Upper lobe of left lung (tissue), 6 donors: ENCODE measurements at places on chromosomes 13 and 19.
A peak's percentile ranks its signal among the peaks of the same experiment; 100 is the strongest.

DNA sequence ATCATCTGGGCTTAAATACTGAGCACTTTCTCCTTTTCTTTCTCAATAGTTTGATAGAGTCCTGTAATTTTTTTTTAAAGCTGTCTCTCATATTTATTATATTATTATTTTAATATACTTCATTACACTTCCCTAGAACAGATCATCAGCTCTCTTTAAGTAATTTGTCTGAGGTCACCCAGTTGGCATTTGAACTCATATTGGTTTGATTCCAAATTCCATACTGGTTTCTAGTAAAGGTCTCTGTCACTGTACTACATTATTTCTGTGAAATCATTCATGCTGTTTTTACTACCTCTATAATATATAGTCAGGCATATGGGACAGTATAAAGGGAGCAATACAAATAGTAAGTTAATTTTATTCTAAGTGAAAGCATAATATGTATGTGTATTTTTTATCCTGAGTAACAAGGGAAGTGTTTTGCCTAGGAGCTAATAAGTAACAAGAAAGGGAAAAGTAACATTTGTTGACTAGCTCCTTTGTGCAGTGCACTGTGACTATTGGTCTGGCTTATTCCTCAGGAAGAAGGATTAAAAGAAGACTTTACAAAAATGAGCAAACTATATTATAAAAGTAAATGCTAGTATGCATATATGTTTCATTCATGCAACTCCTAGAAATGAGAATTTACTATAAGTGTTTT, 14.3 kb downstream of the LPAR6 start:
- peak overlapping the region; percentile 16 for H3K27ac ChIP-seq
- no peak for DNase-seq
- no peaks in the 10 kb centered on the region for H3K27me3 ChIP-seq
- no peak overlapping the region for H3K4me3 ChIP-seq
- H3K4me1 ChIP-seq = peaks cover 35% of the 10 kb centered on the region

GRCh38 chr13:45368571-45368970, 27.6 kb upstream of the TPT1 start:
- H3K4me3 ChIP-seq = no peak overlapping the region
- no peak for DNase-seq
- no peak overlapping the region for H3K27ac ChIP-seq
- H3K27me3 ChIP-seq = no peaks in the 10 kb centered on the region
- peaks cover 15% of the 10 kb centered on the region for H3K4me1 ChIP-seq

DNA sequence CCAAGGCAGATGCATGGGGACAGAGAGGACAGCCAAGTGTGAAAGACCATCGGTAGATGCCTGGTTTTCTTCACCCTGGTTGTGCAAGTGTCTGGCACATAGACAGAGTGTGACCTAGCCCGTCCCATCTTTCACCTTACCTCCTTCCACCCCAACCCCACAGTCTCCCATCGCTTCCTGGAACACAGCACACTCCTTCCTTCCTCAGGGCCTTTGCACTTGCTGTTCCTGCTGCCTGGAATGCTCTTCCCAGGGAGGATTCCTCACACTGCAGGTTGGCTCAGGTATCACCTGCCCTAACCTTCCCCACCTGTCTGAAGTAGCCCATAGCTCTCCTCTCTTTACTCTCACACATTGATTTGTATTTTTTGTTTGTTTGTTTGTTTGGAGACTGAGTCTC, 3.0 kb downstream of the FIZ1 start:
- no peak for DNase-seq
- no peak overlapping the region for H3K27ac ChIP-seq

GRCh38 chr19:31334849-31335624, 14.2 kb downstream of the TSHZ3 start:
- no peak overlapping the region for H3K27ac ChIP-seq
- H3K4me3 ChIP-seq = no peak overlapping the region

DNA sequence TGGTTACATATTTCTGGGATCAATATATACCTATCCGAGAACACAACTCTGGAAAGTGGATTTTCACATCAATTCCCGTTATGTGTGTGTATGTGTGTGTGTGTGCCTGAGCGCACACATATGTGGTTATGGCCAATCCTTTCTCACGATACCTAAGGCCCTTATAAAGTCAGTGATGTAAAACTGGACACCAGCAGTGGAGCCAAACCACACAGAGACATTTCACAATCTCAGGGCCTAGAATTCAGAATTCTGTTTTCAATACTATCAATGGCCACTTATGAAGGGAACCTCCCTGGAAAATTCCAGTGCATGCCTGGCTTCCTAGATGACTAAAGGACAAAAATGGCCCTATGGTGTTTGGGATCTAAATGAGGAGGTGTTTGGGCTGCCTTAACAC, 187.3 kb upstream of the UBL3 start:
- no peak overlapping the region for H3K4me3 ChIP-seq
- H3K4me1 ChIP-seq = no peaks in the 10 kb centered on the region
- DNase-seq = no peak
- H3K27ac ChIP-seq = no peak overlapping the region

GRCh38 chr19:35214766-35215422, 13.6 kb downstream of the FAM187B start:
- no peaks in the 10 kb centered on the region for H3K36me3 ChIP-seq
- H3K4me3 ChIP-seq = no peak overlapping the region
- no peaks in the 10 kb centered on the region for H3K27me3 ChIP-seq
- H3K27ac ChIP-seq = peak overlapping the region; percentile 84
- peaks cover 39% of the 10 kb centered on the region for H3K4me1 ChIP-seq
- no peak for DNase-seq

DNA sequence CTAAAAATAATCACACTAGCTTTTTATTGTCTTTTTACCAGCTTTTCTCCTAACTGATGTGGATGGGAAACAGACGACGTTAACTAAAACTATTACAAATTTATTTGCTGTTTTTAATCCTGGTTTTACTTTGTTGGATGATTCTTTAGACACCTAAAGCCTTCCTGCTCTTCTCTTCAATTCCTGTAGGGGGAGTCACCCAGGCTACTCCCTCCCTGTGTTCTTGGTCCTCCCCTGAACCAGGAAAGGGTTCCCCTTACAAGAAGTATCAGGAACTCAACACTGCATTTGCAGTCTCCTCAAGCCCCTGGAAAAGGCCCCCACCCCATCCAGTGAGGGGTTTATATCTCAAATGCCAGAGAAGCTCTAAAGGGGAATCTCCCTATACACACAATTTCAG, 206.1 kb downstream of the SUCLA2 start:
- H3K27ac ChIP-seq = no peak overlapping the region
- H3K27me3 ChIP-seq = no peaks in the 10 kb centered on the region
- H3K36me3 ChIP-seq = no peaks in the 10 kb centered on the region
- H3K4me1 ChIP-seq = no peaks in the 10 kb centered on the region
- no peak for DNase-seq
- H3K4me3 ChIP-seq = no peak overlapping the region

DNA sequence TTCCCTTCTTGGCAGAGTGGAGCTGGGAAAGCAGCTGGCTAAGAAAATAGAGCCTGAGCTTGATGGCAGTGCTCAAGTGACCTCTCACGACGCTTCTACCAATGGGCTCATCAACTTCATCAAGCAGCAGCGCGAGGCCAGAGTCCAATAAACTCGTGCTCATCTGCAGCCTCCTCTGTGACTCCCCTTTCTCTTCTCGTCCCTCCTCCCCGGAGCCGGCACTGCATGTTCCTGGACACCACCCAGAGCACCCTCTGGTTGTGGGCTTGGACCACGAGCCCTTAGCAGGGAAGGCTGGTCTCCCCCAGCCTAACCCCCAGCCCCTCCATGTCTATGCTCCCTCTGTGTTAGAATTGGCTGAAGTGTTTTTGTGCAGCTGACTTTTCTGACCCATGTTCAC, 4.3 kb upstream of the PDCD2L start:
- H3K36me3 ChIP-seq = peaks cover 34% of the 10 kb centered on the region
- H3K4me3 ChIP-seq = no peak overlapping the region
- no peak for DNase-seq
- no peak overlapping the region for H3K27ac ChIP-seq
- no peaks in the 10 kb centered on the region for H3K27me3 ChIP-seq
- peaks cover 2% of the 10 kb centered on the region for H3K4me1 ChIP-seq

DNA sequence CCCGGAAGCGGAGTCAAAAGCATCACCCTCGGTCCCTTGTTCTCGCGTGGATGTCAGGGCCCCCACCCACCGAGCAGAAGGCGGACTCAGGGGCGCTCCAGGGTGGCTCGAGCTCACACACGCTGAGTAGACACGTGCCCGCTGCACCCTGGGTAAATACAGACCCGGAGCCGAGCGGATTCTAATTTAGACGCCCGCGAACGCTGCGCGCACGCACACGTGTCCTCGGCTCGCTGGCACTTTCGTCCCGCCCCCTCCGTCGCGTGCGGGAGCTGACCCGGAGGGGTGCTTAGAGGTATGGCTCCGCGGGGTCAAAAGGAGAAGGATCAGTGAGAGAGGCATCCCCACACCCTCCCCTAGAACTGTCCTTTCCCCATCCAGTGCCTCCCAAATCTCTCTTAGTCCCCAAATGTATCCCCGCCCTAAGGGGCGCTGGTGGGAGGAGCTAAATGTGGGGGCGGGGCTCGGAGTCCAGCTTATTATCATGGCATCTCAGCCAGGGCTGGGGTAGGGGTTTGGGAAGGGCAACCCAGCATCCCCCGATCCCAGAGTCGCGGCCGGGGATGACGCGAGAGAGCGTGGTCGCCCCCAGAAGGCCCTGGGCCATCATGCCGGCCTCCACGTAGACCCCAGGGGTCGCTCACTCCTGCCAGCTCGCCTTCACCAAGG, 451 bp upstream of the ICAM5 start:
- DNase-seq = peak; percentile 92
- H3K27ac ChIP-seq = peak overlapping the region; percentile 15
- peaks cover 17% of the 10 kb centered on the region for H3K36me3 ChIP-seq
- peak overlapping the region; percentile 39 for H3K4me3 ChIP-seq

DNA sequence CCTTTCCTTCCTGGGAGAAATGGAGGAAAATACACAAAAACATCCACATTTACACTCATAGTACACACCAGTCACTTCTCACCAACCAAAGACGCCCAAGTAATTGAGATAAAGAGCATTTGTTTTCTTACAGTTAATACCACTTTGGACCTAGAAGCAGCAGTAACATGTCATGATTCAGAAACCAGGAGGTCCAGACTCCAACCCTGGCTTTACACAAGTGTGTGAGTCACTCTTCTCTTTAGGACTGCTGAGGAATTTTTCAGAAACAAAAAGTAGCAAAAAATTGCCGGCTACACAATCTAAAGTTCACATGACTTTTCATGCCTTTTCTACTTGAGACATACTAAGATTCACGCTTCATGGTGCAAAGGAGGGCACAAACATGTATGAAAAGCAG, 42.1 kb downstream of the TUBGCP3 start:
- H3K36me3 ChIP-seq = peaks cover 52% of the 10 kb centered on the region
- no peaks in the 10 kb centered on the region for H3K4me1 ChIP-seq
- no peak overlapping the region for H3K27ac ChIP-seq
- DNase-seq = no peak
- no peak overlapping the region for H3K4me3 ChIP-seq
- no peaks in the 10 kb centered on the region for H3K27me3 ChIP-seq

- no peak overlapping the region for H3K27ac ChIP-seq
- no peaks in the 10 kb centered on the region for H3K36me3 ChIP-seq
- H3K4me3 ChIP-seq = no peak overlapping the region
Observed at GRCh38 chr19:8081569-8082550, 29.3 kb downstream of the CCL25 start.

GRCh38 chr13:91572439-91572838, 174.0 kb downstream of the GPC5 start:
- no peak overlapping the region for H3K4me3 ChIP-seq
- no peaks in the 10 kb centered on the region for H3K36me3 ChIP-seq
- no peak for DNase-seq

DNA sequence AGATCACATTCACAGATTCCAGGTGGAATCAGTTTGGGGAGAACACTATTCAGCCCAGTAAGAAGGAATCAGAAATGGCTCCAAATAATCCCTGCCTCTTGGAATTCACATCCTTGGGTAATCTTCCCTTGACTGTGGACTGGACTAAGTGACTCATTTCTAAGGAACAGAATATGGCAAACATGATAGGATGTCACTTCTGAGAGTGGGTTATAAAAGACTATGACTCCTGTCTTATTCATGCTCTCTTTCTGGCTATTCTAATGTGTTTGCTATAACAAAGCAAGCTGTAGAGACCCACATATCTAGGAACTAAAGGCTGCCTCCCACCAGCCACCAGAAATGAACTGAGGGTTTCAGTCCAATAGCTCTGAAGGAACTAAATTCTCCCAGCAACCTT, 37.8 kb downstream of the MBD3L2B start:
- H3K27me3 ChIP-seq = no peaks in the 10 kb centered on the region
- no peak overlapping the region for H3K27ac ChIP-seq
- no peaks in the 10 kb centered on the region for H3K36me3 ChIP-seq
- DNase-seq = no peak

DNA sequence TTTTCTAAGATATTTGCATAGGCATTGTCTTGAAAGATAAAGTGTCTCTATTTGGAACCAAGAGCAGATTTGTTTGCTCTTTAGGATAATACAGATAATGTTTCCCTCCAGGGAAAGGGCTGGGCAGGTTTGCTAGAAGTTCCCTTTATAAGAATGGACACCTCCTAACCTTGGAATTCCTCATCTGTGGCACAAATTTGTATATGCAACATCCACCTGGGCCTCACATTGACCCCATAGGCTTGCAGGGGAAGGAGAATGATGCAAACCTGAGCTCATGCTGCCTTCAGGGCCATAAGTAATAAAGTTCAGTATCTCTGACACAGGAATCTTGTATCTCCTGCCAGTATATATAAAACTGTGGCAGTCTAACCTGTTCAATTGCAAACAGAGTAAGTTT, 508.4 kb upstream of the MIR17HG start:
- no peak for DNase-seq
- no peak overlapping the region for H3K27ac ChIP-seq
- no peaks in the 10 kb centered on the region for H3K4me1 ChIP-seq
- H3K4me3 ChIP-seq = no peak overlapping the region
- H3K27me3 ChIP-seq = no peaks in the 10 kb centered on the region

DNA sequence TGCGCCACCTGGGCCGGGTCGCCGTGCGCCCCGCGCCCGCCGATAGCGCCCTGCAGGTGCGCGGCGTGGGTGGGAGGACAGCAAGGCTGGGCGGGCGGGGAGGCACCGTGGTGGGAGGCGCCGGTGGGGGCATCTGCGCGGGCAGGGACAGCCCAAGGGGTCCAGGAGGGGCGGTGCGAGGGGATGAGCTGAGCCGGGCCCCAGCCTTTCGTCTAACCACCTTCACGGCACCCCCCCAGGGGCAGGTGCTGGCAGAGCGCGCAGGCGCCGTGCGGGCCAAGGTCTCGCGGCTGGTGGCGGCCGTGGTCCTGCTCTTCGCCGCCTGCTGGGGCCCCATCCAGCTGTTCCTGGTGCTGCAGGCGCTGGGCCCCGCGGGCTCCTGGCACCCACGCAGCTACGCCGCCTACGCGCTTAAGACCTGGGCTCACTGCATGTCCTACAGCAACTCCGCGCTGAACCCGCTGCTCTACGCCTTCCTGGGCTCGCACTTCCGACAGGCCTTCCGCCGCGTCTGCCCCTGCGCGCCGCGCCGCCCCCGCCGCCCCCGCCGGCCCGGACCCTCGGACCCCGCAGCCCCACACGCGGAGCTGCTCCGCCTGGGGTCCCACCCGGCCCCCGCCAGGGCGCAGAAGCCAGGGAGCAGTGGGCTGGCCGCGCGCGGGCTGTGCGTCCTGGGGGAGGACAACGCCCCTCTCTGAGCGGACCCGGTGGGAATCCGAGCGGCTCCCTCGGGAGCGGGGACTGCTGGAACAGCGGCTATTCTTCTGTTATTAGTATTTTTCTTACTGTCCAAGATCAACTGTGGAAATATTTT, 3.1 kb downstream of the KISS1R start:
- peak overlapping the region; percentile 36 for H3K4me3 ChIP-seq
- H3K4me1 ChIP-seq = peaks cover 65% of the 10 kb centered on the region
- peaks cover 45% of the 10 kb centered on the region for H3K27me3 ChIP-seq
- H3K27ac ChIP-seq = no peak overlapping the region
- no peak for DNase-seq
- no peaks in the 10 kb centered on the region for H3K36me3 ChIP-seq
